ENCODE measurements at places on chromosomes 16 and 17.

DNA sequence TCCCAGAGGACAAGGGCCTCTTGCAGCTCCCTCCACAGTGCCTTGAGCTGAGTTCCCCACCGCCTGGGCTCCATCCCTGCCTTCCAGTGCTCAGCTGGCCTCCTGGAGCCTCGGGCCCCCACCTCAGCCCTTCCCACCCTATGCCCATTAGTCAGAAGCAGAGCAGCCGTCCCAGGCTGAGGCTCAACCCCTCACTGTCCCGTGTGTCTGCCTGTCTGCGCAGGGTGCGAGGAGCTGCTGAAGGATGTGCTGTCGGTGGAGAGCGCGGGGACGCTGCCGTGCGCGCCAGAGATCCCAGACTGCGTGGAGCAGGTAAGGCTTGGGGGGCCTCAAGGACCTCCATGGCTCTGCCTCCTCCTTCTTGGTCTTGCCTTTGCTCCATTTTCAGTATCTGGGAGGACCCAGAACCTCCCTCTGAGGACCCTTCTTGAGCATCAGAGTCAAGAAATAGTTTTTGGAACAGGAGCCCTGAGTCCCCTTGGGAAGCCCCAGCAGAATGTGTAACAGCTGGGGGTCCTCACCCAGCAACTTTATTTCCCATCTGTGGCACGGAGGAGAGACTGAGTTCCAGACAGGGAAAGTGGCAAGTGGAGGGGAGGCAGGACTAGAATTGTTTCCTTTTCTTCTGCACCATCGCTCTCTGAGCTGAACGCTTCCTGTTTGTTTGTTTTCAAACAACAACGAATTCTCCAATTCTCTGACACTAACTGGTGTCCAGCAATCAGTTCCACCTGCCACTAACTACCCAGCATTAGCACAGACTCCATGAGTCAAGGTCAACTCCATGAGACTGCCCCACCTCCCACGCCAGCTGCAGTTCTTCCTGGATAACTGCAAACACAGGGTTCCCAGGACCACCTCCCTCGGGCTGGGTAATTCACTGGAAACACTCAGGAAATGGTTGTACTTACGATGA lies 42.6 kb downstream of the RAB11FIP4 start:
- DNase-seq = no peak

DNA sequence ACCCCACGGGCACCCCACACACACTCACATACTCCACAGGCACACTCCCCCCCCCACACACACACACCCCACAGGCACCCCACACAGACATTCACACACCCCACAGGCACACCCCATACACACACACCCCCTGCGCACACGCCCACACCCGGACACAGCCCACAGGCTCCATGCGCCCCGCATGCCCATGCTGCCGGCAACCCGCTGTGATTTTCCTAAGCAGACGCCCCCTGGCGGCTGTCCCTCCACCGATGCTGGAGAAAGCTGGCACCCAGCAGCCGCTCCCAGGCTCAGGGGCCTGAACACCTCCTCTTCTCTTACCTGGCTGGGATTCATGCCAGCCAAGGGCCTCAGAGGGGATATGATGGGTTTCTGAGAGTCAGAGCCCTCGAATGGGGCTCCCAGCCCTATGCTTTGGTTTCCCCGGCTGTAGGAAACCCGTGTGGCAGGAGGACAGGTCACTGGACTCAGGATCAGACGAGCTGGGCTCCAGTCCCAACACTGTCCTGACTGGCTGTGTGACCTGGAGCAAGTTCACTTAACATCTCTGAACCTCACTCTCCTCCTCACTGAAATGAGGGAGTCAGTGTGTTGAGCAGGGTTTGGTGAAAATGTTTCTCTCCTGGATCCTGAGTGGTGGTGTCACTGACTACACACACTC lies 19.6 kb upstream of the TNFRSF13B start:
- DNase-seq = peak; percentile 65

DNA sequence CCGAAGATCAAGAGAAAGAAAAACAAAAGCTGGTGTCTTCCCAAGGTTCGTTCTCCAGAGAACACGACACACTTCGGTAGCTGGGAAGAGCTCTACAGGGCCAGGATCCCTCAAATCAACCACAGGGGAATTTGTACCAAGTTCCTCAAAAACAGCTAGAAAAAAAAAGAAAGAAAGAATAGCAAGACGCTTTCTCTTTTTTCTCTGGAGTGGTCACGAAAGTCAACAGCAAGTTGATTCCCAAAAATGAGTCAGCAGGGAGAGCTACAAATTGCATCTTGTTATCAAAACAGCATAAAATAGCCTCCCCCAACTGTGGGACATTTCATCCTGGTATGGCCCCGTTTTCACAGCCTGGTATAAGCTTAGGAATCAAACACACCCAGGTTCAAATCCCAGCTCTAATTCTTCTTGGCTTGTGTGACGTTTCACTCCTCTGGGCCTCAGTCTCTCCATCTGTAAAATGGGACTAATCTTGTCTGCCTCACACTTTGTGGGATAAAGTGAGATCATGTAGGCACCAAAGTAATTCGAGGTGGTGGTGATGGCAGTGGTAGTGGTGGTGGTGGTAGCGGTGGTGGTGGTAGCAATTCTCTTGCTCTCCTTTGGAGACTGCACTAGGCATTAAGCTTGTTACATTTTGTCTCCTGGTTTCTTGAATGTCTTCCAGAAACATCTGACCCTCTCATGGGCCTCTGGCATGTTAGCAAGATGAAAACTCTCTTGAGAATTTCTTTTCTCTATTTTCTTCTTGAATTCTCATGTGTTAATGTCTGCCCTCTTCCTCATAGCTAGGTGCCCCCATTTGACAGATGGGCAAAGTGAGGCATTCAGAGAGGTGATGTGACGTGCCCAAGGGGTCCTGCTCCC lies 988 bp upstream of the IL21R start:
- DNase-seq = no peak

GRCh38 chr17:68346448-68346847 lies 55.2 kb downstream of the ARSG start:
- DNase-seq = peak; percentile 30

- DNase-seq = no peak
Observed at GRCh38 chr16:57578521-57579360, 36.3 kb downstream of the ADGRG5 start.

GRCh38 chr16:80309178-80309577 lies 231.6 kb upstream of the DYNLRB2 start:
- DNase-seq = no peak

DNA sequence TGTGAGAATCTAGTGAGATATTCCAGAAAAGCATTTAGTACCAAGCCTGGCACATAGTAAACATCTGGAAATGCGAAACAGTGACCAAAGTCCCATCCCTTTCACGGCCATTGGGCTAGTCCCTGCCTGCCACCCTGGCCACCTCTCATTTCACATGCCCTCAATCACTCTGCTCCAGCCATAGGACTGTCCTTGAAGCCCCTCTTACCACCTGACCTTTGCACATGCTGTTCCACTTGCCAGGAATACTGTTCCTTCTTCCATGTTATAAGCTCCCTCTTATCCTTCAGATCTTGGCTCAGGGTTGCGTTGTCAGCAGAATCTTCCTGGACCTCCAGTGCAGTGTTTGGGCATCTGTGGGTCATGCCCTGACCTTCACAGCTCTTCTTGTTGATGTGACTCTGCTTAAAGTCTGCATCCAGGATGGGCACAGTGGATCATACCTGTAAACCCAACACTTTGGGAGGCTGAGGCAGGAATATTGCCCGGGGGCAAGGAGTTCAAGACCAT lies 2.1 kb downstream of the MYO15A start:
- no peak for DNase-seq

DNA sequence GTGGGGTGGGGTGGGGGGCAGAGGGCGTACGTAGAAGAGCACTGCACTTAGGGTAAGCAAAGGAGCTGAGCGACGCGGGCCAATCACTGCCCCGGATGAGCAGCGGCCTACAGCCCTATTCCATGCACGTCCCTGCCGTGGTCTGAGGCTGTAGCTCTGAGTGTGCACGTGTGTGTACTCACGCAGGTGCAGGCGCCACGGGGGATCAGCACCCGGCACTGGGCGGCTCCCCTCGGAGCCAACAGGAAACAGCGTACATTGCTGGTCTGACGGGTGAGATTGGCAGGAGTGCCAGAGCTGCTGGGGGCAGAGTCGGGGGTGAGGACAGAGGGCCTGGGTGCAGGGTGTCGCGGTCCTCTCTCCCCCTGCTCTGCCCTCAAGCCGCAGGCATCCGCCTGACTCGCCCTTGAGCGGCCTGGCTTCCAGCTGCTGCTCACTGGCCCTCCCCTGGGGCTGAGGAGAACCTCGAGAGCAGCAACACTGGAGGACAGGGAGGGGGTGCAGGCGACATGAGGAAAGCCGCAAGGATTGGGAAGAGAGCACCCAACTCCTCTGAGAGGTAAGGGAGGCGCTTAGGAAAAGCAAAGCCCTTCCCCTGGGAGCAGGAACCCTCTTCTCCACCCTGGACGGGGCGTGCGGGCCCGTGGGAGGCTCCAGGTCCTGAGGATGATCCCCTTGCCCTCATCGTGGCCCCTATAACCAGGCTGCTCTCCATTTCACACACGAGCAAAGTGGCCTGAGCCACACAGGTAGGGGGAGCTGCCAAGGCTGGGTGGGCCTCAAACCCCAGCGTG lies 57.8 kb downstream of the ENGASE start:
- no peak for DNase-seq

DNA sequence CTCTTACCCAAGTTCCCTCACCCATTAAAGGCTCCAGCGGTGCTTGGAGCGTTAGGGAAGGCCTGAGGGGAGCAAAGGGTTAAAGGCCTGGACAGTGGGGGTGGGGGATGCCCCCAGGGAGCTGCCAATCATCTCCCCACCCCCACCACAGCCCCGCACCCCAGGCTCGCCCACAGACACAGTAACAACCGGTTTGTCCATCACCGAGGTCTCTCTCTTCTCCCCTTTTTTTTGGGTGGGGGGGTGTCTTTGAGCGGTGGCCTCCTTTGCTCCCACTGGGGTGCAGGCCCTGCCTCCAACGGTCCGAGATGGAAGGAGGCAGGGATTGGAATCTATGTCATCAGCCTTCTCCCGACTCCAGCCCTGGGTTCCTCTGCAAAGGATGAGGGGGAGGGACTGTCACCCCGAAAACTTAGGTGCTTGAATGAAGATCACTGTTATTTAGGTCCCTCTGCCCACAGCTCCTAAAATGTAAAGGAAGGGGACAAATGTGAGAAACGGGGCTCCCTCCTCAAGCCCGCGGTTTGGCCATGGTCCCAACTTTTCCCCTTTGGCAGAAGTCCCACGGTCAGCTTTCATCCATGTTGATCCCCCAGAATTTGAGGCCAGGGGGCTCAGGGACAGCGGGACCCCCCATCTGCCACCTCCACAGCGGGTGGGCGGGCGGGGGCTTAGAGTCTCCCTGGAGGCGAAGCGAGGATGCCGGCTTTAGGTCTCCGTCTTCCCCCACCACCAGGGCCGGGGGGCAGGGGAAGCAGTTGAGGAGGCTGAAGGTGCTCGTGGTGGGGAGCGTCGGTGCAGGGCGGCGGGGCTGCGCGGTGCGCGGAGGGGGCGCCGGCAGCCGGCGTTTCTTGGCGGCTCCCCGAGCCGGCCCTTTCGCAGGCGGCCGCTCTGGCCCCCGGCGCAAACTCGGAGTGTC lies 1.7 kb downstream of the EPOP start:
- no peak for DNase-seq

- DNase-seq = no peak
Observed at GRCh38 chr16:629833-630248, 944 bp upstream of the WFIKKN1 start.

Data from stimulated activated CD8-positive, alpha-beta memory T cell treated with anti-CD3 and anti-CD28 coated beads, Interleukin-7, amount 100 ng/mL, for 1 hour (primary cell).